ENCODE measurements at places on chromosomes 5 and 9.
A peak's percentile ranks its signal among the peaks of the same experiment; 100 is the strongest.

DNA sequence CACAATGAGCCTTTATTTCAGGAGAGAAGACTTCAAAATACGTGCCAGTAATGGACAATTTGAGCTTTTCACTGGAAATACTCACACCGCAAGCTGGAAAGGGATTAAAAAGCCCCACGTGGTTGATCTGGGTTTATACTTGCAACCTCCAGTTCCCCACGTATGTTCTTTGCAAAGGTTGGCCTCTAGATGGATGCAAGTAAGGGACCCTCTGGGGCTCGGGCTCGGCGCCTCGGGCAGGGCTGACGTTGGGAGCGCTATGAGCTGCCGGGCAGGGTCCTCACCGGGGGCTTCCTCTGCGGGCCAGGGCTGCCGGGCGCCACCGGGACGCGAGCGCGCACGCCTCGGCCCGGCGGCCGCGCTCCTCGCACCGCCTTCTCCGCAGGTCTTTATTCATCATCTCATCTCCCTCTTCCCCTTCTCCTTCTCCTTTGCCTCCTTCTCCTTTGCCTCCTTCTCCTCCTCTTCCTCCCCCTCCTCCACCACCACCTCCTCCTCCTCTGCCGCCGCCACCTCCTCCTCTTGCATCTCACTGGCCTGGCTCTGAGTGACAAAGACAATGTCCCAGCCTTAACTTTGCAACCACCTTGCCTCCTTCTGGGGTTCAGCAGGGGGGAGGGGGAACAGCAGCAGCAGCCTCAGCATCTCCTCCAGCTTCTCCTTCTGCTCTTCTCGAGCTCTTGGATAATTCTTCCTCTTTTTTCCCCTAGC is 701 bp upstream of the ZNF462 start:
- no peak for DNase-seq

- no peak for DNase-seq
These were observed 302.2 kb upstream of the VLDLR start for GRCh38 chr9:2319421-2319820.

GRCh38 chr5:170273968-170274710 is 23.4 kb downstream of the LCP2 start:
- DNase-seq = peak; percentile 64

- no peak for DNase-seq
These were observed 211.4 kb downstream of the CWC27 start for GRCh38 chr5:64980176-64980575.

- no peak for DNase-seq
These were observed 16.8 kb downstream of the AMBP start for GRCh38 chr9:114061292-114061691.

GRCh38 chr5:75509546-75509945 is 1.9 kb downstream of the CERT1 start:
- no peak for DNase-seq

- no peak for DNase-seq
These were observed 638.3 kb downstream of the CCDC171 start for GRCh38 chr9:16191191-16191590.

Data from stimulated activated CD4-positive, alpha-beta T cell treated with anti-CD3 and anti-CD28 coated beads, Interleukin-4, amount 100 ng/mL, for 1 hour (primary cell).